ENCODE measurements at places on chromosomes 11 and 22.

GRCh38 chr11:47233989-47234668 lies 14.5 kb downstream of the ACP2 start:
- no peak for DNase-seq

DNA sequence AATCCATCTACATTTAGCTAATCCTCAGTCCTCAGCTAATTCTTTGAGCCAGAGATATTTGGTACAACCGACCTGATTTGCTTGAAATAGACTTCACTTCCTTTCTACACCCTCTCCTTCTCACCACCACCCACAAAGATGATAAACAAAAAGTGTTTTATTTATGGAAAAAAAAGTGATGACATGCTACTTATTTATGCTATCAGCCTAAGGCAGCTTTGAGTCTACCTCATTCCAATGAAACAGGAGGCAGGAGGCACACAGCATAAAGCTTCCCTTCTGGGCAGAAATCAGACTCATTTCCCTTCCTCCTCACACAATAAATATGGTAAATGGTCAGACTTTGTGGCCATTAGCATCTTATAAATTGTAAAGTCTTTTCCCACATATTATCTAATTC lies 325.7 kb downstream of the SOX6 start:
- no peak for DNase-seq

DNA sequence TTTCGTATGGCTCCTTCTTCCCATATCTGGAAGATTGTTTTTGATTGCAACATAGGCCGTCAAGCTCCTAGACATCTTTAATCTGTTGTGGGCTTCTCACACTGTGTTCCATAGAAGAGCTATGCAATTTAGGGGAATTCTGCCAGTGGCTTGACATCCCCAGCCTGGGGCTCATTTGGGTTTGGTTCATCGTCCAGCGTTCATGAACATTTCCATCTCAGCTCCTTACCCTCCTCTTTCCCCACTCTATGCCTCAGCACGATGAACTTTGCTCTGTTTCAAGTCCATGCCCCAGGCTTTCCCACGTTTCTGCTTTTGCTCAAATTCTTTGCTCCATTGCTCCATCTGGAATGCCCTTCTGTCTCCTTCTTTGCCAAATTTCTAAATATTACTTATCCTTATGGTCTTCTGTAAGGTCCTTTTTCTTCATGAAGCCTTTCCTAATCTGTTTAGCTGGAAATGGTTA lies 26.1 kb upstream of the CLMP start:
- DNase-seq = no peak

GRCh38 chr22:18091478-18091877 lies 13.7 kb downstream of the PEX26 start:
- DNase-seq = no peak

DNA sequence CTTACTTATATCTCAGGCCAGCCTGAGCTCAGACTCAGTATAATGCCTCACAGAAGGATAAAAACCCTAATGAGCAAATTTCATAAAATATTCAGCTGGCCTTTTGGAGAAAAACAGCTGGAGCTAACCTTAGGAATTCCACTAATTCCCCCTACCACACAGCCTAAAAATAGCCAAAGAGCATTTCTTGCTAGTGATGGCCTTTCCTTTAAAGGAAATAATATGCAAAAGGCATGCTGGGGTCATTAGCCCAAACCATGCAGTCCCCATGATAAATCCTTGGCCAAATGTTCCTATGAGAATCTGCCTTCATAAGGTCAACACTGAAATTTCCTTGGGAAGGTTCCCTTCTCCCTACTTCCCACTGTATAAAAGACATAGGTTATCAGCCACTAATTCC lies 38.2 kb downstream of the SYTL2 start:
- DNase-seq = no peak

GRCh38 chr11:12303421-12304149 lies 73.8 kb upstream of the PARVA start:
- DNase-seq = no peak

- no peak for DNase-seq
Measured at GRCh38 chr11:32325187-32325586, 110.2 kb downstream of the WT1 start.

- no peak for DNase-seq
Measured at GRCh38 chr11:85316967-85317366, 310.2 kb downstream of the DLG2 start.

- DNase-seq = no peak
Measured at GRCh38 chr22:35766654-35767580, 49.2 kb downstream of the APOL5 start.

GRCh38 chr11:70522309-70522592 lies 123.9 kb downstream of the CTTN start:
- DNase-seq = no peak

DNA sequence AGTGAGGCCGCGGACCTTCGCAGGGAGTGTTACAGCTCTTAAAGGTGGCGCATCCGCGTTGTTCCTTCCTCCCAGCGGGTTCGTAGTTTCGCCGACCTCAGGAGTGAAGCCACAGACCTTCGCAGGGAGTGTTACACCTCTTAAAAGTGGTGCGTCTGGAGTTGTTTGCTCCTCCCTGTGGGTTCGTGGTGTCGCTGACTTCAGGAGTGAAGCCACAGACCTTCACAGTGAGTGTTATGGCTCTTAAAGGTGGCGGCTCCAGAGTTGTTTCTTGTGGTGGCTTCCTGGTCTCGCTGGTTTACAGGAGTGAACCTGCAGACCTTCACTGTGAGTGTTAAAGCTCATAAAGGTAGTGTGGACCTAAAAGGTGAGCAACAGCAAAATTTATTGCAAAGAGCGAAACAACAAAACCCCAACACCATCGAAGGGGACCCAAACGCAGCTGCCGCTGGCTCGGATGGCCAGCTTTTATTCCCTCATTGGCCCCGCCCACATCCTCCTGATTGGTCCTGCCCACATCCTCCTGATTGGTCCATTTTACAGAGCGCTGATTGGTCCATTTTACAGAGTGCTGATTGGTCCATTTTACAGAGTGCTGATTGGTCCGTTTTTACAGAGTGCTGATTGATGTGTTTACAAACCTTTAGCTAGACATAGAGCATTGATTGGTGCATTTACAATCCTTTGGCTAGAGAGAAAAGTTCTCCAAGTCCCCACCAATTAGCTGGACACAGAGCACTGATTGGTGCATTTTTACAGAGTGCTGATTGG lies 1.2 kb upstream of the TMEM45B start:
- DNase-seq = no peak

- DNase-seq = no peak
Measured at GRCh38 chr11:128453444-128454336, 133.7 kb downstream of the ETS1 start.

DNA sequence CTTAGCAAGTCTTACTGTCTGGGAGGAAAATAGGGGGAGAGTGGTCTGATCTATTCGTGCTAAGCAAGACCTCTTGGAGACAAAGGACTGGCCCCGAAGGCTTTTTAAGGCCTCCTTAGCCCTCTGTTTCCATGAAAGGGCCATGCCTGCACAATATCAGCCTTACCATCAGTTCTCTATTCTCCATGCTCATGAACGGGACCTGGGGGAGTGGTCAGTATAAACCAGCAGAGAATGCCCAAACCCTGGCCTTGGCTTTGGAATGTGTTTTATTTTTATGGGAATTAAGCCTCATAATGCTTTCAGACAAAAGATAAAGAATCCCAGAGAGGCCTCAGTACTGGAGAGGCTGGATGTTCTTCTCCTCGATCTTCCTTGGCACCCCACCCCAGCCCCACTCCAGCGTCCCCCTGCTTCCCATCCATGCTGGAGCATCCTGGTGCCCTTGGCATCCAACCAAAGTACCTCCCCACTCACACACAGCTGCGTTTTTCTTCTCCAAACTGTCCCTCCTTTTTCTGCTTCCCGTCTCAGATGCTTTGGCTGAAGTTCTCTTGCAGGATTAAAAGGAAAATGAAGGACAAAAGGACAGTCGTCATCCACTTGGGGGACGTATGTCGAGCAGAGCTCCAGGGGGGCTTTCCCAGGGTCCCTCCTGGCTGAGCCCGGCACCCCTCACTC lies 18.6 kb downstream of the FXYD6 start:
- DNase-seq = no peak

- DNase-seq = no peak
Measured at GRCh38 chr11:114219559-114220349, 76.4 kb upstream of the NNMT start.

DNA sequence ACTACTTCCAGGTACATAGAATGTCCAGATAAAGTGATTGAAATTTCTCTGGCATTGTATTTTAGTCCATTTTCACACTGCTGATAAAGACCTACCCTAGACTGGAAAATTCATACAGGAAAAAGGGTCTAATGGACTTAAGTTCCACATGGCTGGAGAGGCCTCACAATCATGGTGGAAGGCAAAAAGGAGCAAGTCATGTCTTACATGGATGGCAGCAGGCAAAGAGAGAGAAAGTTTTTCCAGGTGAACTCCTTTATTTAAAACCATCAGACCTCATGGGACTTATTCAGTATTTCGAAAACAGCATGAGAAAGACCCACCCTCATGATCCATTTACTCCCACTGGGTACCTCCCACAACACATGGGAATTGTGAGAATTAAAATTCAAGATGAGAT lies 1359.7 kb upstream of the RAG2 start:
- DNase-seq = no peak

GRCh38 chr11:108524422-108524821 lies 26.2 kb upstream of the POGLUT3 start:
- DNase-seq = no peak

GRCh38 chr11:3186166-3186953 lies 21.2 kb upstream of the OSBPL5 start:
- DNase-seq = no peak

DNA sequence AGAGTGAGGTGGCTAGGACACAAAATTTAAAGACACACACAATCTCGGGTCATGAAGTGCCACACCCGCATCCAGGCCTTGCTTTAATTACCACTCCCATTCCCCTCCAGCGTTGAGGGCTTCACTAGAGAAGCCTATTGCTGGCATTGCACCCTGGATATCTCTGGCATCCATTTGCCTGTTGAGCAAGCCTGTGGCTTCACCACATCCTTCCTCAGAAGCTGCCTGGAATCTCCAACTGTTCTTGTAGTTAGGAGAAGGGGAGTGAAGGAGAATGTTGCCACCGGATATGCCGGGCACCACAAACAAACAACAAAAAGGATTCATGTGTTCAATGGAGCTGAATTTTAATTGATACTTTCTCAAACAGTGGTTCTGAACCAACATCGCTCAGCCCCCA lies 34.4 kb upstream of the RCN1 start:
- no peak for DNase-seq

GRCh38 chr11:30585892-30586250 lies 282 bp downstream of the MPPED2 start:
- no peak for DNase-seq

Measured in stimulated activated CD8-positive, alpha-beta memory T cell treated with anti-CD3 and anti-CD28 coated beads, Interleukin-7, amount 100 ng/mL, for 1 hour (primary cell).